ENCODE measurements at places on chromosomes 2 and 18.

- DNase-seq = peak; percentile 71
These were observed at the start of gene TTC39C for GRCh38 chr18:24014062-24014985. TTC39C (plus strand) TSS chr18:24014754; CDS start chr18:24014872, 118 bp downstream.

- DNase-seq = no peak
These were observed 64.9 kb upstream of the STPG4 start for GRCh38 chr2:47219970-47220369.

- no peak for DNase-seq
These were observed 70.5 kb upstream of the STON1 start for GRCh38 chr2:48459466-48459865.

DNA sequence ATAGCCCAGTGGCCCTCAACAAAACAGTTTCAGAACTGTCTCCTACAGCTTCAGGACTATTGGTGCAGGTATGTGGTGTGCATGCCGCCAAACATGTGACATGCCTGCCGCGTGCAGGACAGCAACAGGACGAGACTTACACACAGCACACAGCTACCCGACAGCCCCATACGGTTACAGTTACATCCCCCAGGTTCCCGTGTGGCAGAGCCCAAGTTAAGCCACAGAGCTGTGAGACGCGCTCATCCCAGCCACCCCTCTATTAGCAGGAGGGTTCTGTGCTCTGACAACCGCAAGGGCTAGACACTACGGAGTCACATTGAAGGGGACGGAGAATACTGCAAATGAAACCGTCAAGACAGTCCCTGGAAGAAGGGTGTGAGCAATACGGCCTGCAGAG, 16.4 kb upstream of the TUBB6 start:
- no peak for DNase-seq

DNA sequence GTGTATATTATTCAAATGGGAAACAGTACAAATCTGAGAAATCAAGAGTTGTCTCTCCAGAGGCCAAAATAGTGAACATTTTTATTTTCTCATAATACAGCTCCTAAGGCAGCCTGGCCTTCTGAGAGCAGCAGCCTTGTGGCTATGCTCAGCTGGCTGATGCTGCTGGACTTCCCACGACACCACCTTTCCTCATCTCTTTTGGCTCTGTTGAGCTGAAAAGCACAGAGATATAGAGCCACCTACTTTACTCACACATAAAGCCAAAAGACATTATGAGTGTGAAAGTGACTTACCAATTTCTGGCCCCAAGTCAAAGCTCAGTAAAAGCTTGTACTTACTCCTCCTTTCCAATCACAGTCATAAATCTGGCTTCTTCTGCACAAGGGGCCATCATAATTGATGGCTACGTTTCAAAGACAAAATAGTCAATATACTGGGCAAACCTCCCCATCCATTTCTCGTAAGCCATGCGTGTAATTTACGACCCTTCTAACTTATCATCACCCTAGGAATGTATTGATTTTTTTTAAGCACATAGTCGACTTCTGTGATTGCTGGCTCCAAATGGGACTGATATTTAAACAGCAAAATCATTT, 18.6 kb upstream of the REG3A start:
- DNase-seq = no peak

DNA sequence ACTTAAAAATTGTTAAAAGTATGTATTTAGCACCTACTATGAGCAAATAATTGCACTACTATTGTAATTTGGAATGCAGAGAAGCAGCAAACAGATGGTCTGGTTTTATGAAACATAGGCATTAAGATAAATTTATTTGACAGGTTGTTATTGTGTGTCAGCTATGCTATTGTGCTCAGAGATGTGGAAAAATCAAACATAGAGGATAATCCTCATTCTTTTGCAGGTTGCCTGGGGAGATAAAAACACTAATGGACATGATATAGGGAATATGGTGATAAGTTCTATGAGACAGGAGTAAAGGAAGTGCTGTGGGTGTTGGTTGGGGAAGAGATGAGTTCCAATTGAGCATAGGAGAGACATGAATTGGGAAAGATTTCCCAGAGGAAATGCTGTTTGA, 71.3 kb downstream of the PPP1R1C start:
- DNase-seq = no peak

GRCh38 chr18:28071199-28071598, 105.7 kb downstream of the CDH2 start:
- no peak for DNase-seq

GRCh38 chr2:157363612-157364101, 38.0 kb upstream of the ERMN start:
- DNase-seq = no peak

- DNase-seq = no peak
These were observed 213.0 kb downstream of the PIEZO2 start for GRCh38 chr18:10936176-10937053.

DNA sequence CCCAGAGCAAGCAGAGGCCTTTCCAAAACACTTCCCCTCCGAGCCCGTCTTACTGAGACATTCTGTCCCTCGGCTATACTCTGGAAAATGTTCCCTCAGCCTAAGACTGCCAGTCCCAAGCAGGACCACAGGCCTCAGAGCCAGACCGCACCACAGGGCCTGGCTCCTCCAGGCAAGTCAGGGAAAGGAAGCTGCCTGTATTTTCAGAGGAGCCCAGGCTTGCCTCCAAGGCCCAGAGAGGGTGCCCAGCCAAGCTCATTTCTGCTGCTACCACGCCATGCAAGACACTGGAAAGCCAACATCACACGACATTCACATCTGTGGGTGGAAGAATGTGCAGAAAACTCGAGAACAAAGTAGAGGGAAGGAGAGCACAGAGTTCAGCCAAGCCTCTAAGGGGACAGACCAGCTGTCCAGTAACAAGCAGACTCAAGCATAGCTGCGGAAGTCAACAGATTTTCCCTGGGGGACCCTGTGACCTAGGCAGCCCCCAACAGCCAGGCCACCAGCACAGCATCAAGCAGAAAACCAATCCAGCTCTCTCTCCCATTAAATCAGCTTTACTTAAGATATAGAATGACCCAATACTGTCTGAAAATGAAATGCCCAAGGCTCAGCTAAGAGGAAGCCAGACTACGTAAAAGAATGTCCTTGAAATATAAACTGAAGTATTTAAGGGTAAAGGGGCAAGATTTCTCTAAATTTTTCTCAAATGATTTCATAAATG, 123.9 kb downstream of the ZFP36L2 start:
- no peak for DNase-seq

DNA sequence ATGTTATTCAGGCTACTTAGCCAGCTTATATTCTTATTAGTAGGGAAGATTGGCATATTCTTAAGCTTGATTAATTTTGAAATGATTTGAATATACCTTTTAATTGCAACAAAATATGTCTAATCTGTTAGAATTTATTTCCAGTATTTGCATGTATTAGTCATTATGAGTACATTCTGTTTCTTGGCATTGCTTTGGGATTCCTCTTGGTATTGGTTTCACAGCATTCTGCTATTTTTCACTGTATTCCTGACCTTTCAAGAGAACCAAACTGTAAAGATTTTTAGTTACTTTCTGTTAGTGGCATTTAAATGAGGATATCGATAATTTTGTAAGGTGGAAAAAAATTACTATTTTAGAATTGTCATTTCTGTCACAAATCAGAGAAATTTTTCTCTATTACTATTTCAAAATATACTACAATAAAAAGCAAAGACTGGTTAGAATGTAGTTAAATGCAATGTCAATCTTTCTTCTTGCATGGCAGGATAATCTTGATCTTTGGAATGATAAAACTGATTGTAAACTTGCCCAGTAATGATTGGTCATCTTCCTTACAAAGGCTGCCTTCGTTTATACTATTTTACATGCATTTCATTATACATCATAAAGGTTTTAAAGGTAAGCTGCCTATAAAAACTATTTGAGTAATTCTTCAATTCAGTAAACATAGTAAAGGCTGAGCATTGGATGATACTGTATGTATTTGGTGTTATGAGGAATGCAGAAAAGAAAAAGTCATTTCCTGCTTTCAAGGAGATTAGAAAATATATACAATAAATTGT, 86.1 kb downstream of the SLC4A10 start:
- no peak for DNase-seq

- no peak for DNase-seq
These were observed 44.1 kb downstream of the ERBB4 start for GRCh38 chr2:212494418-212495020.

DNA sequence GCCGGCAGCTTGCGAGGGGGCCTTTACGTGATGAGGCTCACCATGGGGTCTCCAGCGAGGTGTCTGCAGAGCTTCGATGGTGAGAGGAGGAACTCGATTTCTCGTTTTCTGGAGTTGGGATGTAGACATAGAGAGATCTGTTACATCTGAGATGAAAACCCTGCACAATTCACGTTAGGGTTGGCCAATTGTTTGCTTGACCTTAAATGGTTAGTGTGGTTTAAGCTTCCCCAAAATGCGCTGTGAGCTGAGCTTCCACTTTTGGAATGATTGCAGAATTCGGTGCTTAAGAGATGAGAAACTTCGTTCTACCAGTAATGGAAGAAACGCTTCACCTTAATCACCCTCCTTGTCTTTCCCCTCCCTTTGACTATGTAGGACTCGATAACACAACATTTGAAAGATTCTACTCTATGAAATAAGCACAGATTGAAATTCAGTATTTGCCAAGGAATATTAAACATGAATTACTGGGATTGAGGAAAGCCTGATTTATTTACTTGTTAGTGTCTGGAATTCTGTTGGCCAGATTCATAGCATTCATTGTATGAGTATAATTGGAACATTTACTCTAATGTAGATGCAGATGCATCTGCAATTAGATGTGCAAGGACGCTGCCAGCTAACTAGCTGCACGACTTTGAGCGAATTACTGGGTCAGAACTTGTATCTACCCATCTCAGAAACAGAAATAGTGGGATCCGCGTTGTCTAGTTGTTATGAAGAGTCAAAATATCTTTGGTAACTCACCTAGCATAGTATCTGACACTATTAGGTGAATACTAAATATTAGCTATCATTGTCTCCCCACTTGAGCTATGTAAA, 1.6 kb upstream of the KLF7 start:
- no peak for DNase-seq

DNA sequence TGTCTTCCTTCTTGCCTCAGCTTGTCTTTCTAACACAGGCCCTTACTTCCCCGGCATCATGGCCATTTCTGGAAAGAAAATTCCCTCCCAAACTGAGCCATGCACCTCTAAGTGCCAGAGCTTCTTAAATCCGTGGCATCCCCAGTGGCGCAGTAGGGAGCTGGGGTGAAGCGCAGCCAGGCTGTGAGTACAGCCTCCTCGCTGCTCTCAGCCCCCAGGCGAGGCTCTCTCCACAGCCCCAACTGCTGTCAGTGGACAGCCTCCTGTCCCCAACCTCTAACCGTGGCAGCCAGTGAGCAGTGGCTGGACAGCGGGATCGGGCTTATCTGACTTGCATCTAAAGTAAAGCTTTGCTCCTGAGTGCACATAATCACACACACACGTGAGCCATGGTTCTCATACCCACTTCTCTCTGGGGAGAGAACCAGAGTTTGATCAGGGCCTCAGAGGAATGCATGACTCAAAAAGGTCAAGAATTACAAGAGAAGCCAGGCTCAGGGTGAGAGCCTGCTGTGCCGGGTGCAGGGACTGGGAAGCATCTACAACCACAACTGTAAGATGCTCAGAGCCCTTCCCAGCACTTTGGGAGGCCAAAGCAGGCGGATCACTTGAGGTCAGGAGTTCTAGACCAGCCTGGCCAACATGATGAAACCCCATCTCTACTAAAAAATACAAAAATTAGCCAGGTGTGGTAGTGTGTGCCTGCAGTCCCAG, 50.7 kb downstream of the SFXN5 start:
- DNase-seq = no peak

- no peak for DNase-seq
These were observed 42.1 kb downstream of the DIPK1C start for GRCh38 chr18:74414953-74415515.

DNA sequence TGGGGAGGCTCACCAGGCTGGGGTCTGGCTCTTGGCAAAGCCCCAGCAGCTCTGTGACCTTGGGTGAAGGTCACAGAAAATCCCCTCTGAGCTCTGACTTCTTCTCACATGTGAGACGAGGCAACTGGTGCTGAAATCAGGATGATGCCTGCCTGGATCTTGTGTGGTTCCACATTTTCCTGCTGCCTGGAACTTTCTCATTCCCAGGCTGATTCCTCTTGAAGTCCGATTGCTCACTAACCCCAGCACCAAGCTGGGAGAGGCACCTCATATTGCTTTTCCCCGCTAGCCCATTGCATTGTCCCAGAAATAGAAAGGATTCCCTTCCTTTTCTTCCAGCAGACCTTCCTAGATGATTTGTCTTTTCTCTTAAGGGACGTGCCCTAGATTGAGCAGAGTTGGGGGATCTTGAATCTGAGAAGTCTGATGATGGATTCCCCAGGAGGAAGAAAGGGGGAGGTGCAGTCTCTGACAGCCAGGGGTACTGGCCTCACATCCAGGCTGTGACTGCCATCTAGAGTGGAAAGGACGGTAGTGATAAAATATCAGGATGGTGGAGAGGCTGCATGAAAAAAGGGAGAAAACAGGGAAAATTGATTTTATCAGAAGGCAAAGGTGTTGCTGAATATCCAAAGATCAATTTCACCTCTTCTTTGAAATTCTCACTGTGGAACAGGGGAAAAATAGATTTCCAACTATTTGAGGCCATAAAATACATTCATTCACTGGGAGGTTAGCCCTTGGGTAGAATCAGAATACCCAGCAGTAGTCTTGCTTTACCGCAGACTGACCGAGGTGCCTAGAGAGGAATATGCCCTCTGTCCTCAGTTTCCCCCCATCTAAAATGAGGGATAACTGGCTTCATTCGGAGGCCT, 96.3 kb downstream of the FAM210A start:
- DNase-seq = peak; percentile 75

GRCh38 chr2:205848601-205849000, 166.3 kb downstream of the NRP2 start:
- DNase-seq = no peak

DNA sequence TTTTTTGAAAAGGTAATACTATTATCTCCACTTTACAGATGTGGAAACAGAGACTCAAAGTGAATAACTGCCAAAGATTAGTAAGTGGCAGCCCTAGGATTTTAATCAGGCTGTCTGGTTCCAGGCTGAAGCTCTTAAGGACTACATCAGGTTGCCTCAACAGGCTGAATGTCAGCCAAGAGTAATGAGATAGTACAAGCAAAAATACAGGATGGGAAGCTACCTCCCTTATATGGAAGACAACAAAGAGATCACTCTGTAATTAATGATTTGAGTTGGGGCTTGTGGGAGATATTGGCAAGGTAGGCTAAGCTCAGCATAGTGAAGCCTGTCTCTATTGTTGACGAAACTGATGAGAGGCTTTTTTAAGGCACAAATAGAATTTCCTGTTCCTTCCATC, 323.1 kb downstream of the KCNJ3 start:
- no peak for DNase-seq

- DNase-seq = peak; percentile 3
These were observed 582.1 kb downstream of the ZEB2 start for GRCh38 chr2:143937723-143938350.

GRCh38 chr2:62964671-62965070, 86.0 kb upstream of the OTX1 start:
- no peak for DNase-seq

GRCh38 chr18:20988726-20989125, 122.9 kb downstream of the ROCK1 start:
- DNase-seq = no peak

DNA sequence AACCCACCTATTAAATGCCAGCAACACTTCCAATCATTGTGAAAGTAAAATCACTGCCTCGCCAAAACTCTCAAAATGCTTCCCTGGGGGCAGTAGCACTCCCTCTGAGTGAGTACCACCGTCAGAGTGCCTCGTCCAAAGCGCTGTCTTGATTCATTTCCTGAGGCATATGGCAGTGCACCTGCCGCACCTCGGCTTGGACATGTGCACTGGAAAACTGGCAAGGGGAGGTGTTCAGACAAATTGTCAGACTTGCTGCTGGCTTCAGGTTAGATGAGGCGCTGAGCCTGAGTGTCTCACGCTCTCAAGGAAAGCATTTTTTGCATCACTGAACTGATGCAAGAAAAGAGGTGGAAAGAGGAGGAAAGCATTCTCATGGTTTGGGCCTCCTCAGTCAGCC, 132.8 kb downstream of the ATL2 start:
- no peak for DNase-seq
